ENCODE measurements at places on chromosomes 6 and 20.

DNA sequence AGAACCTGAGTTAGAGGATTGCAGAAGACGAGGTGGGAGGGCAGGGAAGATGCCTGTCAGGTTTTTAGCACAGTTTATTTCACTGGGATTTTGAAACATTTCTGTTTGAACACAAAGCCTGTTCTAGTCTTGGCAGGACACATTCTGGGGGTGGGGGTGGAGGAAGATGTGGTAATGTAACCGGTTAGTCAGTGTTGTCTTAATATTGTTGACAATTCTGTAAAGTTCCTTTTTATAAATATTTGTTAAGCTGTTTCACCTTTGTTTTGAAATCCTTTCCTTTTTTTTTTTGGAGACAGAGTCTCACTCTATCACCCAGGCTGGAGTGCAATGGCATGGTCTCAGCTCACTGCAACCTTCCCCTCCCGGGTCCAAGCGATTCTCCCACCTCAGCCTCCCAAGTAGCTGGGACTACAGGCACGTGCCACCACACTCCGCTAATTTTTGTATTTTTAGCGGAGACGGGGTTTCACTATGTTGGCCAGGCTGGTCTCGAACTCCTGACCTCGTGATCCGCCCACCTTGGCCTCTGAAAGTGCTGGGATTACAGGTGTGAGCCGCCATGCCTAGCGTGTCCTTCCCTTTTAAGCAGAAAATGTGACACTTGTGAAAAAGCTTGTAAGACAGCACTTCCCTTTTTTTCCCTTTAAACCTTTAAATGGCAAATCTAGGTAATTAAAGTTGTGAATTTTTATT lies 20.2 kb downstream of the SLC9A8 start:
- DNase-seq, result no peak

DNA sequence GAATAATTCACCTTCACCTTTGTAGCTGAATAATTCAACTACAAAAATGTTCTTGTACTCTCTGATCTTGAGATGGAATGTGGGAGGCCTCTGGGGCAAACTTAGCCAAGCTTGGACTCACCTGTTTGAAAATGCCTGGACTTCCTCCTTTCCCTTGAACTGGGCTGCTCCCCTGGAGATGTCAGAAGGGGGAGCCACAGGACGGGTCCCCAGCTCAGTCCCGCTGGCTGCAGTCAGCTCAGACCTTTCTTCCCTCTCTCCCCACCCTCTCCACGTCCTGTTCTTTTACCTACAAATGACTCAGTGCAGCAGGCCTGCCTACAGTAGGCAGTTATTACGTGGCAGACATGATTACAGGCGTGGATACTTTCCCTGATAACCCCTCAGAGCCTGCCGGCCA lies 131.5 kb upstream of the RALGAPA2 start:
- no peak for DNase-seq

DNA sequence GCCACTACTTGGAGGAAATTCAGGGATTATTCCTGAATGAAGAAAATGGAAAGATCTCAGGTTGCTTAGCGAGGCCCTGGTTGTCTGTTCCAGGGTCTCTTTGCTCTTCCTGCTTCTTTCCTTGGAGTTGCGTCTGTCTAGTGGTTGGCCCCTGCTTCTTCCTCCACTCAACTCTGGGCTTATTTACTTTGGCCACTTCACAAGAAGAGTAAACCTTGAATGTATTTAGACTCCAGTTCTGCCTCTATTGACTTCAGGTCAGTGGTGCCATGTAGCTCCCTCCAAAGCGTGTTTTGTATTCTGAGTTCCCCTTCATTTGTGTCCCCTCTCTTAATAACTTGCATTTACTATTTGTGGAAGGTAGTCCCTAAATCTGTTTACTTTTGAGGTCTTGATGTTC lies 456.5 kb downstream of the UTRN start:
- no peak for DNase-seq

DNA sequence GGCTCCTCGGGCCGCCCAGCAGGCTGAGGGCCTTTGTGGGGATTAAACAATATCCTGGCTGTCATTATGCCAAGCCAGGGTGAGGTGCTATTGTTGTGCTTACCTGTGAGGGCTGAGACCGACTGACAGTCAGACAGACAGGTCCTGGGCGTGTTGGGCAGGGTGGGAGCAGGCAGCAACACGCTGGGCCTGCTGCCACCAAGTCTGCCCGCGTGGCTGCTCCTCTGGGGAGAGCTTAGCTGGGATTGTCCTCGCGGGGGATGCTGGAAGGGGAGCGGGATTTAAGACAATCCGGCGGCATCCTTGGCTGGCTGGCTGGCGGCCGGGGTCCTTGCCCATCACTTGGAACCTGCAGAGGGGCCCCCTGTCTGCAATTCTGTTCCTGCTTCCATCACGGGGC lies 20.0 kb downstream of the ITPR3 start:
- no peak for DNase-seq

GRCh38 chr6:21844120-21844917 lies 250.8 kb downstream of the SOX4 start:
- no peak for DNase-seq

GRCh38 chr6:130282234-130282995 lies 59.7 kb upstream of the SAMD3 start:
- DNase-seq, result peak; percentile 70

DNA sequence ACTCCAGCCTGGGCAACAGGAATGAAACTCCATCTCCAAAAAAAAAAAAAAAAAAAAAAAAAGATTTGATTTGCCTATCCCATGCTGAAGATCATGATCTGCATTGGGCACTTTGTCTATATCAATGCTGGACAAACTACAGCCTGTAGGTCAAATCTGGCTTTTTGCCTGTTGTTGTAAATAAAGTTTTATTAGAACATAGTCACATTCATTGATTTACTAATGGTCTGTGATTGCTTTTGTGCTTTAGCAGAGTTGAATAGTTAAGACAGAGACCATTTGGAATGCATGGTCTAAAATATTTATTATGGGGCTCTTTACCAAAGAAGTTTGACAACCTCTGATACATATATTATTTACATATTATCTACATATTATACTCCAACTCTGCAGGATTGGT lies 14.0 kb downstream of the PBOV1 start:
- DNase-seq, result no peak

DNA sequence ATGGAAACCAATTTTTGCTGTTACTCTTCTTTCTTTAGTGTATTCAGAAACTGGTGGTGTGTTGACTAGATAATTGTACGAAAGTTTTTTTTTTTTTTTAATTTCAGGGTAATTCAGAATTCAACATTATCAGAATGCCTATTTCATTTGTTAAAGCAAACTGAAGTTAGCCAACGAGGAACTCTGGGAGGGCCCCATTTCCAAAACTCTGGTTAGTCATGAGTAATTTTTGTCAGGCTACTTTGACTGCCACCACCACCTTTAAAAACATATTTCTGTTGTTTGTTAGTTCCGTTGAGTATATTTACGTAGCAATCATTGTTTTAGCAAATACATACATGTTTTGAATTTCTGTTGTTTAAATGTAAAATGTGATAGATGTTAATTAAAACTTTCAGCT lies 763 bp downstream of the ZKSCAN8 start:
- DNase-seq, result no peak

Measured in CD4-positive, alpha-beta T cell treated with Interleukin-17A for 1 hour (primary cell).